ENCODE measurements at places on chromosomes 1 and 21.

DNA sequence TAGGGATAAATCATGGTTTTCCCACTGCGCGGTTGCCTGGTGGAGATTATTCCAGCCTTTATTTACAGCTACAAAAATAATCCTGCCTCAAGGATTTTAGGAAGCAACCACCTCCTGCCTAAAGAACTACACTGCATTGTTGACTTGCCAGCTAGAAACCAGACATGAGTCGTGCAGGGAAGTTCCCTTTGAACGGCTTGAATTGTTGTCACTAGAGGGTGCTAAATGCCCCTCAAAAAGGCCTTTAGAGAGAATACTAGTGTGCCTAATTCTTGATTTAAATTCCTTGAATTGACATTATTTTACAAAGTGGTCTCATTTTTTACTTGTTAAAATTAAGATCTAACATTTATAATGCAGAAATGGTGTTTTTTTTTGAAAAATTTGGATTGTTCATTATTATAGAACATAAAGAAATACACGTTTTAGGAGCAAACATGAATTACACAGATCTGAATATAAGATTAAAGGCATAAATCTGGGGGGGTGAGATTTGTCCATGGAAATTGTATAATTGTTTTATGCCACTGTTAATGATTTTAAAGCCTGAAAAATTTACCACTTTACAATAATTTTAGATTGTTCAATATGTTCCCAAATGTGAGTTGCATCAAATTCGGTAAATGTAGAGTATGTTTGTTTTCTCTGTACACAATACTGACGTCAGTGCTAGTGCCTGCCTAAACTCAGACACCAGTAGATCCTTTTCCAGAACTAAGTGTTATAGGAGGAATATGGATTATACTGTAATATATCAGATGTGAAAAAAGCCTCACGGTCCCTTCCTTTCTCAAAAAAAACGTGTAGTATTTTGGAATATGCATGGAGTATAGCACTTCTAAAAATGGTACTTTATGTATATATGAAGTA is 7.6 kb upstream of the ERG start:
- DNase-seq: no peak

DNA sequence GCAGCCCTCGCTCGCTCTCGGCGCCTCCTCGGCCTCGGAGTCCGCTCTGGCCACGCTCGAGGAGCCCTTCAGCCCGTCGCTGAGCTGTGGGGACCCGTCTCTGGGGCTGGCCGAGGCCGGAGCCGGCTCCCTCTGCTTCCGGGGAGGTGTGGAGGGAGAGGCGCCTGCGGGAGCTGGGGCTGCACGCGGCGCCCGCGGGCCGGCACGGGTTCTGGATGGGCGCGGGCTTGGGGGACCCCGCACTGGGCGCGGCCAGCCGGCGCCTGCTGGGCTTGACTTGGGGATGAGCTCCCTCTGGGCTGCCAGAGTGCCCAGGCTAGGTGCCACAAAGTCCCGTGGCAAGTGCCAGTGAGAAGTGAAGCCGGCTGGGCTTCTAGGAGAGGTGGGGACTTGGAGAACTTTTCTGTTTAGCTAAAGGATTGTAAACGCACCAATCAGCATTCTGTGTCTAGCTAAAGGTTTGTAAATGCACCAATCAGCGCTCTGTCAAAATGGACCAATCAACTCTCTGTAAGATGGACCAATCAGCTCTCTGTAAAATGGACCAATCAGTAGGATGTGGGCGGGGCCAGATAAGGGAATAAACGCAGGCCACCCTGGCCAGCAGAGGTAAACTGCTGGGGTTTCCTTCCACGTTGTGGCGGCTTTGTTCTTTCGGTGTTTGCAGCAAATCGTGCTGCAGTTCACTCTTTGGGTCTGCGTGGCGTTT is 20.2 kb downstream of the EXOC8 start:
- no peak for DNase-seq

DNA sequence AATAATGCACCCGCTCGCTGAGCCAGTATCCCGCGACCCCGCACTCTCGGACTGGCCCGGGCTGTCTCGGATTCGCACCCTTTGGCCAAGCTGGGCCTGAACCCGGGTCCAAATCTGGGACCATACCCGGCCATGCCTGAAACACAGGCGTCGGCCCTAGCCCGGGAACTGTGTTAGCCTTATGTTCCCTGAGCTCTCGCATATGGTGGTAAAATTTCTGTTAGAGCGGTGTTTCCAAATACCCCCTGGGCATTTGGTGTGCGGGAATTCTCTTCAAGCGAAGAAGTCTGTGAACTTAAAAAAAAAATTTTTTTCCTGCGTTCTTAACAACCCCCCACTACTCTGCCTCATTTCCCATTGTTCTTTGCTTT is 3.1 kb downstream of the RNF220 start:
- DNase-seq: no peak

DNA sequence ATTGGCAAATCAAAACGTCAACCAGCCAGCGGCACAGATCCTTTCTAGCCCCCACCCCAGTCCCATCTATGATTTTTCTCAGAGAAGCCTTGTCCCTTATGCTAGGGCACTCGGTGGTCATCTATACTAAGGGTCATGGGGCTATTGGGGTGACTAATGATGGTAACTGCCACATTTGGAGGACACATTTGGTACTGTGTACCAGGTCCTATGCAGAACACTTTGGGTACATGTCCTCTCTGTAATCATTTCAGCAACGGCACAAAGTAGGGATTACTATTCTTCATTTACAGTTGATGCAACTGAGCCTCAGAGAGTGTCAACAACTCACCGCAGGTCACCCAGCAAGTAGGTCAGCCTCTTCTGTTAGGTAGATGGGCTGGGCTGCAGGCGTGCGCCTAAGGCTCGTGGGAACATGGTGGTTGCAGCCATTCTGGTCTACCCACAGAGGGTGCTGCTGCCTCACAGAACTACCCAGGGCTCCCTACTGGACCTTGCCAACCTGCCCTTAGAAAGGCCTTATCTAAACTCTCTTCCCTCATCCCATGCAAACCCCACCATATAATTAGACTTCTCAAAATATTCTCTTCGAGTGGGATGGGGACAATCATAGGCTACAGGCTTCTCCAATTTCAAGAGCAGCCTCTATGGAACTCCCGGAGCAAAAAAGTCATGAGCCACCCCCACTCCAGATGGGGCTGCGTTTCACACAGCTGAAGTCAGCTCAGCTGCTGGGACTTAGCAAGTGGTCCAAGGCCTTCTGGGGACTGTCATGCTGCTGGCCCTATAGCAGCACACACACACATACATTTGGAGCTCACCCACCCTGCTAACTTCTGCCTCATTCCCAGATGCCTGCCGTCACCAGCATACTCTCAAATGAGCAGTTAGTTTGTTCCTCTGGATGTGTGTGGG is 5.8 kb upstream of the SDHB start:
- DNase-seq: no peak

GRCh38 chr1:176051902-176052518 is 155.1 kb downstream of the COP1 start:
- no peak for DNase-seq

GRCh38 chr21:15001113-15001512 is 63.7 kb downstream of the NRIP1 start:
- no peak for DNase-seq

GRCh38 chr1:1604374-1605033 is 4.6 kb upstream of the FNDC10 start:
- no peak for DNase-seq

DNA sequence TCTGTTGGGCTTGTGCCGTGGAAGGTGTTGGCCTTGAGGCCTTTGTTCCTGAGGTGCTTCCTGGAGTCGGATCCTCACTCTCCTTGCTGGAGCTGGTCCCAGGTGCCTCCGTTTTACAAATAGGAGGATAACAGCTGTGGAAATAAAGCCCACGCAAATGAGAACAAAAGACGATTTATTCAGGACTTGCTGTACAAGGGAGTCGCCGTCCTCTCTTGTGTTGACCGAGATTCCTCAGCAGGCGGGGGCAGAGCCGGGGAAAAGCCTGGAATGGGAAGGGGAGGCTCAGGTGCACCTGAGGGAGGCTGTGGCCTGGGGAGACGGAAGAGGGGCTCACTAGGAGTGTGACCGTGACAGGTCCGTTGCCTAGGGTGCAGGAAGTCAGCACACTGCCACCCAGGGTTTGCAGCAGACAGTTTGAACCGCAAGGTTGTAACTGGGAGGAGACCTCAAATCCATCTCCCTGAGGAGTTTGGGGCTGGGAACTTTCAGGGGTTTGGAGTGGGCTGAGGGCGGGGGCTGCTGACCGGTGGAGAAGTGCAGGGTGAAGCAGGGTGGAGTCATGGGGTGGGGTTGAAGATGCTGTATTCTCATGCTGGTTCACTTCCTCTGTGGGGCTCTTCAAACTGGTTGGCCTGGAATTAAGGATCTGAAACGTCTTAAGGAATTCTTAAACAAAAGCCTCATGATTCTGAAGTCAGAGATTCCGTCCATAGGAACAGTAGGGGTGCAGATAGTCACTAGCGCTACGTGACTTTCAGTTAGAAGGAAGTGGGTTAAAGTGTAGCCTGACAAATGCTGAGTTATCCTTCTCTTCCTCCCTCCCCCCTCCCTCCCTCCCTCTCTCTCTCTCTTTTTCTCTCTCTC is 2.6 kb upstream of the CSTB start:
- no peak for DNase-seq

DNA sequence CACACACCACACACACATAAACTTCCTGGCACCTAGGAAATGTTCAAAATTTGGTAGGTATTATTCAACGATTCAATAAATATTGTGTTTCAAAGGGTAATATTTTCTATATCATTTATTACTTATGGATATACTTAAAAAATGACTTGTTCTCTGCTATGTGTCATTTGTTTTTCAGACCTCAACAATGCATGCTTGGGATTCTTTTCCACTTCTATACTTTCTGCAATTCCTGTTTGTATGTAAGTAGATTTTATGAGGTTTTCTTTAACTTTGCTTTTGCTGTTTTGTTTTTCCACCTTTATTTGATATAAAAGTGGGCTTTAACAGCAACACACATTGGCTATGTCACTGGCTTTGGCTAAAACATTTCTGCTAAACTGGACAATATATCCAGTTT is 3.5 kb downstream of the CEP170 start:
- DNase-seq: no peak

- no peak for DNase-seq
Observed at GRCh38 chr1:77283701-77284425, 2.0 kb downstream of the AK5 start.

DNA sequence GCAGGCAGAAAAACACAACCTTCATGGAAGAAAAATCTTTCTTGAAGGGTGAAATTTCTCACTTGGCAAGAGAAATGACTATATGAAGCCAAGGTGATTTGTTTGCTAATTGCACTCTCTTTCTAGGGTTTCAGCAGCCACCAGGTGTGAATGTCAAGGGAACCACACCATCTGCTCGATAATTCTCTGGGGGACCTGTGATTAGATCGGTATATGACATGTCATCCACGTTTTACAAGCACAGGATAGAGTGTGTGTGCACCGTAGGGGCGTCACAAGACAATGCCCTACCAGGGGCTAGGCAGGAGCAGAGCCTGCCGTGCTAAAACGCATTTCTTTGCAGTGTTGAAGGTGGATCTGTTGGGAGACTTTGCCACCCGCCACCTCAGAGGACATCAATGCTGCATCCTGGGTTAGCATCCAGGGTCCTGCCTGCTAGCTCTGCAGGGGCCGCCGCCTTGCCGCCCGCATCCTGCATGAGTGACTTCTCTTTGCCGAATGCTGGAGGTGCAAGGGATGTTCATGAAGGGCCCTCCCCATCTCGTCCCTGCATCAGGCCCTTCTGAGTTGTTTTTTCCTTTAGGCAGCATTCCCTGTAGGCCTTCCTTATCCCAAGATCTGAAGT is 37.8 kb upstream of the CCSAP start:
- no peak for DNase-seq

DNA sequence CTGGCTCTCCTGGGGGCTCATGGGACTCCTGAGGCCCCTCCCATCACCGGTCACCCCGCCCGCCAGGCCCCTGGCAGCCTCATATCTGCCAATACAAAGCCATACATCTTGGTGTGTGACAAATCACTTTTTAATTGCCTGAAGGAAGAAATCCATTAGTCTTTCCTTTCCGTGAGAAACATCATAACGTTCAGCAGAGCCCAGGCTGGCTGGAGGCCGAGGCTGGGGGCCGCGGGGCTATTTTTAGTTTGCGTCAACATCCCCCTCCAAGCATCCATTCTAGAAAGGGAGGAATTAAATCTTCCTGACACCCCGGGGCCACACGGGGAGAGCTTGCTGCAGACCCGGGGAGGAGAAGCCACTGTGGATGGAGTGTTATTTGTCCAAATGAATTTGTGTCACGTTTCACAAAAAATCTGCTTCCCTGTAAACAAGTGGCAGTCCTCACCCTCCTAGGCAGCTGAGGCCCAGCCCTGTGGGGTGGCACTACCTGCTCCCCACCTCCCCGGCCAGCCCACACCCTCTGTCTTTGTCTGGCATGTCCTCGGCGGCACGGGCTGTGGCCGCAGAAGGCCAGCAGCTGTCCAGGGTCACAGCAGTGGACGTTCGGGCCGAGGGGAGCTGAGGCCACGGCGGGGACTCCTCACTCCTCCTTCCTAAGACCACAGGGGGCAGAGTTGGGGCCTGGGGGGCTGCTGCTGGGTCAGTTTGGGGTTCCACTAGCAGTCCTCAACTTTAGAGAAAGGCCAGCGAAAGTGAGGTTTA is 236.9 kb upstream of the VAMP3 start:
- DNase-seq: no peak

DNA sequence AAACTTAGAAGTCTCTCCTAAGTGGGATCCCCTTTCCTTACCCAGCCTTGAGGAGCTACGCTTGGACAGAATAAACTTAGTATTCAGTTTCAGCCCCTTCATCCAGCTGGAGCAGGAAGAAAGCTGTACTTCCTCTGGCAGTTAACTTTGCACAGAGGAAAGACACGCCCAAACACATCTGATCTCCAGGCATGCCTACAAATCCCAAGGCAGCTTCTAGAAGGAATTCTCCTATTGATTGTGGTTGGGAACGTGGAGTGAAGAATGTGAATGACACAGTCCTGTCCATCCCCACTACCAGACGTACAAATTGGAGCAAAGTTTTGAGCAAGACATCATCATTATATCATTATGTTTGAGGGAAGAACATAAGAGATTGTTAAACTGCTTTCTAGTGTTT is 6.6 kb upstream of the AK4 start:
- no peak for DNase-seq

- DNase-seq: no peak
Observed at GRCh38 chr1:208085655-208086515, 158.3 kb downstream of the PLXNA2 start.
